ENCODE measurements at places on chromosomes 2 and 18.
A peak's percentile ranks its signal among the peaks of the same experiment; 100 is the strongest.

DNA sequence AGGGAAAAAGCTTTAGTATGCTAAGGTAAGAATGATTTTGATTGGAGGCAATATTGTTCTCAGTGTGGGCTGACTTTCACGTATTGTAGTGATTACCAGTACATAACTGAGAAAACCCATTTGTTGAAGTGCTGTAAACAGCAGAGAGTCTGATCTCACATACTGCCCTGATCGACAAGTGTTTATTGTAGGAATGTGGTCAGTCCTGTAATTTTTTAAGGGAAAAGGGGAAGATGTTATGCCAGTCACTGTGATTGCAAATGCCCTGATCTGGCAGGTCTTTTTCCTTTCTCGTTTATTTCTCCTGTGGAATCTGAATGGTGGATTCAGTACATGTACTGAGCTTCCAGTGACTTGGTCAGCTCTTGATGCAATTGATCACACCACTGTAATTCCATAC is 11.5 kb downstream of the SPATS2L start:
- no peak for DNase-seq

DNA sequence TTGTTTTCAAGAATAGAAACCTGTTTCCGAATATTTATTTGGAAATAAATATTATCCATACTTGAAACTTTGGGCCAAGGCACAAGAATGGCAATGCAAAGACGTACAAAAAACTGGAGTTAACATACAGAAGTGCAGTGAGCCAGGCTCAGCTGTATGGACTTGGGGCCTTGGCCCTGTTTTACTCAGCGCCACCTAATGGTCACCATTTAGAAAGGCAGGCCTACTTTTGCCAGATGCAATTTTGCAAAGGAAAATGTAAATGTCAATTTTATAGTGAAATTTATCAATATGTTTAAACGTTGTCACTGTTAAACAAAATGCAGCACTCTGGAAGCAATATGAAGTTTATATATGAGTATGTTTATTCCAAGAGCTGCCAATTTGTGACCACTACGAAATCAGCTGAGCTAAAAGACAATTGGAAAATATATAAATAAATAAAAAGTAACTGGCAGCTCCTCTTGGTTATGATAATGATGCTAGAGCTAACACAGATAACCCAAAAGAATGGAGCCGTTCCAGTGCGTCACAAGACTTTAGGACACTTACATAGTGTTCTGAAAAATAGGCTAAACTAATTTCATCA is 155.0 kb downstream of the ARHGAP15 start:
- DNase-seq, result no peak

- DNase-seq, result no peak
Observed at GRCh38 chr2:207725873-207726578, 14.6 kb downstream of the CCNYL1 start.

DNA sequence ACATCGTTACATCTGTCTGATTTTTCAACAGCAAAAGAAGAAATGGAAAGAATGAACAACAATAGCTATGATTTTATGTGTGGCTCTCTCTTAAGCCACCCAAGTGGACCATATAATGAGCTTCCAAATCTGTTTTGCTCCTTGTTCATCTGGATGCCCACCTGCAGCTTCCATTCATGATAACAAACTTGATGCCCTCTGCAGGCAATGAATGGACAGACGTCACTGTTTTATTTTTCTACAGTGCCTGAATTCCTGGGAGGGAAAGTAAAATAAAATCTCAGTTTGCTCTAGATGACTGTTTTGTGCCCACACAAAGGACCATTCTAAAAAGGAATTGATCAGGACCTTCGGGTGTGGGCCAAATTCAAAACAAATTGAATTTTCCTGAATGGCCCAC is 5.0 kb downstream of the MREG start:
- DNase-seq, result no peak

DNA sequence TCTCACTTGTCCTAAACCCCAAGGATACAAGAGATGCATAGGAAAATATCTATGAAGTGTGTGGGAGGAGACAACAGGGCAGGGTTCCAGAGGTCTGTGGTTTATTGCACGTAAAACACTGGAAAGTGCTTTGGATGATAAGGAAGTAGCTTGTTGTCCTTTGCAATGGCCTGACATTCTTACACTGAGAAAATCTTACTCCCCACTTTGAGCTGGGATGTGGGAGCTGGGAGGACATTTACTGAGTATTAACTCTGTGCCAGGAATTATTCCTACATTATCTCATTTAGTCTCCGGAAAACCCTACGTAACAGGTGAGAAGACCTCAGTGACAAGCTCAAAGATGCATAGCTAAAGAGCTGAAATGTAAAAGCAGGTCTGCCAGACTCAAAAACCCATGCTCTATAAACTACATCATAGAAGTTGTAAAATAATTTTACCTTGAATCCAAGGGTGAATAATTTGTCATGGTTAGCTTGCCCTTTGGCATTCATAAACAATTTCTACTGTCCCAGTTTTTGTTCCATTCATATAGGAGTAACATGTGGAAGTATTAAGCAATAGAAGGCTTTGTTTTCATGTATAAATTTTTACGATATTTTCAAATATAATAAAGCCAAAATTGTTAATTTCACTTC is 9.2 kb upstream of the GALNT3 start:
- no peak for DNase-seq

DNA sequence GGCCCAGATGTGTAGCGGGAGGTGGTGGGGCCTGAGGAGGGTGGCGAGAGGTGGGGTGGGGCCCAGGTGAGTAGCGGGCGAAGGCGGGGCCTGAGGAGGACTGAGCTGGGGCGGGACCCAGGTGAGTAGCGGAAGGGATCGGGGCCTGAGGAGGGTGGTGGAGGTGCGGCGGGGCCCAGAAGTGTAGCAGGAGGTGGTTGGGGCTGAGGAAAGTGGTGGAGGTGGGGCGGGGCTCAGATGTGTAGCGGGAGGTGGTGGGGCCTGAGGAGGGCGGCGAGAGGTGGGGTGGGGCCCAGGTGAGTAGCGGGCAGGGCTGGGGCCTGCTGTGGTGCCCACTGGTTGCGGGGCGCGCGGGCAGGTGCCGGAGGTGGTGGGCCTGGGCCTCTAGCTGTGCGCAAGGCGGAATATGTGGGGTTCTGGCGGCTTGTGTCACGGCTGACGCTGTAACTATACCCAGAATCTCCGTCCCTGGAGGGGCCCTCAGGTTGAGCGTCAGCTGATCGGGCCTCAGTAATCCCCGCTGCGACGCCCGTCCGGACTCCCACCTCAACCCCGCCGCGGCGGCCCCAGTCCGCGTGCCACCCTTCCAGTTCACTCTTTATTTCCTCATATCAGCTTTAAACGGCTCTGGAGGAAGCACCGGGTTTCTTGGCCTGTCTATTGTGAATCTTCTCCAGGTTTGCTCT is 866 bp upstream of the SF3B6 start:
- peak; percentile 74 for DNase-seq

GRCh38 chr2:165718610-165719210 is 75.3 kb downstream of the GALNT3 start:
- DNase-seq, result no peak

GRCh38 chr2:181371782-181372645 is 85.2 kb upstream of the ITGA4 start:
- DNase-seq, result no peak

- no peak for DNase-seq
Observed at GRCh38 chr2:19362094-19362754, 3.8 kb upstream of the OSR1 start.

- no peak for DNase-seq
Observed at GRCh38 chr2:19746137-19746600, 155.6 kb downstream of the TTC32 start.

GRCh38 chr2:201257956-201258665 is 2.2 kb upstream of the CASP8 start:
- DNase-seq, result peak; percentile 84

DNA sequence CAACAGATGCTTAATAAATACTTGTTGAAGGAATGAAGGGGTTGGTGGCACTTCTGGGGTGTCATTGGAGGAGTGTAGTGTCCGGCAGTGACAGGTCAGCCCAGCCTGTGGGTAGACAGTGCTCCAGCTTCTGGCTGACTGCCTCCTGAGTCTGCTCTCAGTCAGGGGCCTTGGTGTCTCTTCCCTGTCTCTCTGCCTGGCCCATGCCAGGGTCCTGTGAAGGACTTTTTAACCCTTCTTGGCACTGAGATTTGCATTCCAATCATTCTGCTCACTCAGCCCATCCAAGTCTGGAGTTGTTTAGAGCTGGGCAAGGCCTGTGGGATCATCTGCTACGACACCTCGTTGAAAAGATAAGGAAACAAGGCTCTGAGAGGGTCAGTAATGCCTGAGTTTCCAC is 1.4 kb upstream of the KCNK3 start:
- DNase-seq, result no peak

DNA sequence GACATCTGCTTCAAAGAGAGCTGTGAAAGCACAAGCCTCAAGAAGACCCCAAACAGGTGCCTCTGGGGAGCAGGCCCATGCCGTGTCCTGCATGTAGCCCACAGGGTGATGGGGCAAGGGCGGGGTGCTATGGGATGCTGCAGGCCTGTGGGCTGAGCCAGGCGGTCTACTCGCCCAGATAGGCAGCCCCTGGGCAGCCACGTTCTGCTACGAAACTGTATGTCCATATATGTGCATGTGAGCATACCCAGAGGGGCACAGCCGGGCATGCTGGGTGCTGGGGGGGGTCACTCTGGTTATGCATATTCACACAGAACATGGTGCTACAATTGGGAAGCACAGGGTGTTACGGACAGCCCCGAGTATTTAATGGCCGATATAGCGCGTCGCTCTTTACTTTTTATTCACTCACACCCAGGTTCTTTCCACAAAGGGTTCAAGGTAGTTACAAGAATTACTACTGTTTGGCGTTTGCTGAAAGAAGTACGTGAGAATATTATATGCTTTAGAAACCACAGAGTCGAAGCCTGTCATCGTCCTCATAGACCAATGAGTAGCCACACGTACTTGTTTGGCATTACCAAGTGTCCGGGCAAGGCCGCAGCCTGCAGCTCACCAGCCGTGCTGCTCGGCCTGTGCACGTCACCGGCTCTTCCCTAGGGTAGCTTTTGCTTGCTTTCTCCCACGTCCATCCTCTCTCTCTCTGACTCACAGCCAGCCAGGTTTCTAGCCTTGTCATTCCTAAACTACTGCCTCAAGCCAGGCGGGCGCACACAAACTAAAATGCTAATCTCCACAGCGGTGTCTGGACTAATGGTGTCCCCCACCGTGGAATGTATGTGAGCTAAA is 14.4 kb downstream of the MTERF4 start:
- DNase-seq, result no peak

Data from coronary artery (tissue), 2 donors.